Amniotic epithelial cell (primary cell): ENCODE measurements at places on chromosomes 11 and 22.

DNA sequence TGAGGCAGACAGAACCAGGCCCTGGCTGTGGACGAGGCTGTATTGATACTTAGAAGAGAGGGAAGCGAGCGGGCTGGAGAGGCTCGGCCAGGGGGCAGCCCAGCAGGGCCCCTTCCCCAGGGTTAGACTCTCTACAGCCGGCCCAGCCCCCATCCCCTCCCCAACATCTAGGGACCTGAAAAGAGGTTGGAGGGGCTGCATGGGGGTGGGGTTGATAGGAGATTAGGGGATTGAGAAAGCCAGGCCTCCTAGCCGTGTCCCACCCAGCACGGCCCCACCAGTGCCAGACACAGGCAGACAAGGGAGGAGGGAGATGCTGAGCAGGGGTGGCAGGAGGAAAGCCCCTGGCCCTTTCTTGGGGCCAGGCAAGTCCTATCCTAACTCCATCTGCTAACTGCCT, 5.7 kb downstream of the LSP1 start:
- no peak for DNase-seq

DNA sequence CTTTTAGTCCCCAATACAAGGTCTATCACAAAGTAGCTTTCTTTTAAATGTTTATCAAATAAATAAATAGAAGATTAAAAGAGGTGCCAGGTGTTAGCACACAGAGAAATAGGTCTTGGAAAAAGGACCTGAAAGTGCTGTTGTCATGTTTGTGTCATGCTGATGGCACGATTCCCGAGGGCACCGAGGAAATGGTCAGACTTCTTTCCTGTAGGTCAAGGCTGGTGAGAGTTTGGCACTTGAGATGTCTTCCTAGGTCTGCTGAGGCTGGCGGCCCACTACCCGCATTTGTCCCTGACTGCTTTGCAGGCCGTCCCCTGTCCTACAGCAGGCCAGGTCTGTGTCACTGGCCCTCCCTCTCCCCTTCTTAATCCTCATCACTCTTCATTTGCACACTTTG, 112.1 kb downstream of the ATXN10 start:
- no peak for DNase-seq

DNA sequence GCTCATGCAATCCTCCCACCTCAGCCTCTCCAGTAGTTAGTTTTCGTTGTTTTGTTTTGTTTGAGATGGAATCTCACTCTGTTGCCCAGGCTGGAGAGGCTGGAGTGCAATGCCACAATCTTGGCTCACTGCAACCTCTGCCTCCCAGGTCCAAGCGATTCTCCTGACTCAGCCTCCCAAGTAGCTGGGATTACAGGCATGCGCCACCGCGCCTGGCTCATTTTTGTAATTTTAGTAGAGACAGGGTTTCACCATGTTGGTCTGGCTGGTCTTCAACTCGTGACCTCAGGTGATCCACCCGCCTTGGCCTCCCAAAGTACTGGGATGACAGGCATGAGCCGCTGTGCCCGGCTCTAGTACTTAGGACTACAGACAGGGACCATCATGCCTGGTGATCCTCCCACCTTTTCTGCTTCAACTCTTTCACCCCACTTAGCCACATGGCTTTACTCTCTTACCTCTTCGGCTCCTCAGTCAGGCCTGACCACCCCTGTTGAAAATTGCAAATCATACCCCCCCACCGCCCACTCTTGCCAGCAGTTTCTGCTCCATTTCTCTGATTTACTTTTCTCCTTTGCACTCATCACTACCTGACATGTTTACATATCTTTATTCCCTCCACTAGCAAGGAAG, 157.1 kb upstream of the GRK3 start:
- no peak for DNase-seq

DNA sequence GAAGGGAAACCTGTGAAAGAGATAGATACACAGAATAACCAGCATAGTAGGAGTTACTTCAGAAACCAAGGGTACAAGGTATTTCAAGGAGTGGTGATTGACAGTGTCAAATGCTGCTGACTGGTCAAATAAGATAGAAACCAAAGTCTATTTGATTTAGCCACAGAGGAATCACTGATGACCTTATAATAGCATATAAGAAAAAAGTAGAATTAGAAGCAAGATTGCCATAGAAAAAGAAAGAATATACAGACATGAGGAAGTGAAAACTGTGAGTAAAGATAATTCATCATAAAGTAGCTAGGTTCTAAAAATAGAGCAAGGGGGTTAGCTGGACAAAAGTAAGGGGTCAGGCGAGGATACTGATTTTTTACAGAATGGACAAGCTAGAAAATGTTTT, 14.2 kb downstream of the ZBTB44 start:
- DNase-seq: no peak
